ENCODE measurements at places on chromosomes 7 and 10.
A peak's percentile ranks its signal among the peaks of the same experiment; 100 is the strongest.

DNA sequence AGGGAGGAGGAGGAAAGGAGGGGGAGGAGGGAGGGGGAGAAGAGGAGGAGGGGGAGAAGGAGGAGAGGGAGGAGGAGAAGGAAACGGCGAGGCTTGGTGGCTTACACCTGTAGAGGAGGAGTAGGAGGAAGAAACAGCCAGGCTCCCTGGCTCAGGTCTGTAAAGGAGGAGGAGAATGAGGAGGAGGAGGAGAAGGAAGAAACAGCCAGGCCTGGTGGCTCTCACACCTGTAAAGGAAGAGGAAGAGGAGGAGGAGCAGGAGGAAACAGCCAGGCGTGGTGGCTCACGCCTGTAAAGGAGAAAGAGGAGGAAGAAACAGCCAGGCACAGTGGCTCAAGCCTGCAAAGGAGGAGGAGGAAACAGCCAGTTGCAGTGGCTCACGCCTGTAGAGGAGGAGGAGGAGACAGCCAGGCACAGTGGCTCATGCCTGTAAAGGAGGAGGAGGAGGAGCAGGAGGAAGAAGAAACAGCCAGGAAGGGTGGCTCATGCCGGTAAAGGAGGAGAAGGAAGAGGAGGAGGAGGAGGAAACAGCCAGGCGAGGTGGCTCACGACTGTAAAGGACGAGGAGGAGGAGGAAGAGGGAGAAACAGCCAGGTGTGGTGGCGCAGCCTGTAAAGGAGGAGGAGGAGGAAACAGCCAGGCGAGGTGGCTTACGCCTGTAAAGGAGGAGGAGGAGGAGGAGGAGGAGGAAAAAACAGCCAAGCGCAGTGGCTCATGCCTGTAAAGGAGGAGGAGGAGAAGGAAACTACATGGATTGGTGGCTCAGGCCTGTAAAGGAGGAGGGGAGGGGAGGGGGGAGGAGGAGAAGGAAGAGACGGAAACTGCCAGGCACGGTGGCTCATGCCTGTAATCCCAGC lies 14.9 kb upstream of the CRCP start:
- DNase-seq = peak; percentile 49

DNA sequence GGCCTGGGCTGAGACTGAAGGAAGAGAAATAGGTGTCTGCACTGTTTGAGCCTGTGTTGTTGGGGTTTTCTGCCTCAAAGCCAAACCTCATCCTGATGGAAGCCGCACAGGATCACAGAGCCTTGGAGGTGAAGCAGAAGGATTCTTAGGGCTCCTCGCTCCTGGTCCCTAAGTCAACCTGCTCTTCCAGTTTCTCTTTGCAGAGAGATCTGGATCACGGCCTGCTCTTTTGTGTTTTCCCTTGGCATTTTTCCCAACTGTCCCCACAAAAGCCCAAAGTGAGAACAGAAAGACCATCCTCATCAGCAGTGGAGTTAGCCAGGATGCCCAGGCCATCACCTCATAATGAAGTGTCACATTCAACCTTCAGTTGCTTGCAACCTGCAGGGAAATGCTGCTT lies 20.3 kb upstream of the PPIA start:
- DNase-seq = no peak

DNA sequence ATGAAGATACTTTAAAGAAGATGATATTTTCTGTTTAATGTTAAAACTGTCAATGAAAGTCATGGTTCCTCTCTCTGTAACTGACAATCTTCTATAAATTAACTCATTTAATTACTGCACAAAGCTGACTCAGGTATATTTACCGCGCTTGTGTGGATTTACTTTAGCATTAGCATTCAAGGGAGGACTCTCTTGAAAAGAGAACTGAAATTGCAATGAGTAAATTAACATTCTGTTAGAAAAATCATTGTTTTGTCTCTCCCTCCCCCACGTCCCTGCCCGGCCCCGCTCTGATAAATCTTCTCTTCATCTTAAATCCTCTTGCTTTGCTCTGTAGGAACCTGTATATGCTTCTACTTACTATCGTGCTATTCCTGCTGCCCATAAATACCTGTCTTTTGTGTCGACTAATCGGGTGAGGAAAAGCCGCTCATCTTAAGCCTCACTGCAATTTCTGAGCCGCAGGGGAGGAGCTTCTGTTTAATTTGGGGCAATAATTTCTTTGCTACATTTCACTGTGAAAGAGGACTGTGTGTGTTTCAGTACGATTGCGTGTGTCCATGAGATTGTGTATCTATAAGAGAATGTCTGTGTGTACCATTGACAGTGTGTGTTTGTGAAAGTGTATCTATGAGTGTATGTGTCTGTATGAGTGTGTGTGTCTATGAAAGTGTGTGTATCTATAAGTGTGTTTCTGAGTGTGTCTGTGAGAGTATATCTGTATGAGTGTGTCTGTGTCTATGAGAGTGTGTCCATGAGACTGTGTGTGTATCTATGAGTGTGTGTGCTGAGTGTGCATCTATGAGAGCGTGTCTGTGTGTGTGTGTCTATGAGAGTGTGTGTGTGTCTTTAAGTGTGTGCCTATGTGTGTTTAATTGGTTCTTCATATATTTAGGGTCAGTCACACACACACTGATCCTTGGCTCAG lies 46.5 kb upstream of the LYZL2 start:
- DNase-seq = no peak

DNA sequence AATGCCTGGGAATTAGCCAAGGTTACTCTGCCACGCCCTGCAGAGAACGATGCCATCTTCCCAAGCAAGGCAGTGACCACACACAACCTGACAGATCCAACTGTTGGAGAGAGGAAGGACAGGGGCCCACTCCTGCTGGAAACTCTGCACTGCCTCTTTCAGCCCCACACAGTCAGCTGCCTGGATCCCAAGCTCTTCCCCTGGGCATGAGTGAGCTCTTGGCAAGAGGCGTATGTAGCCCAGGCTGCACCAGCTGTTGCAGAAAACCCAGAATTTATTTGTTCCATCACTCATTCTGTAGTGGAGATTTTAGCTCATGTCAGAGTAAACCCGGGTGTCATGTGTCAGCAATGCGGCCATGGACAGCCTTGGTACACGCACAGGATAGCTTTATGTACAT lies 135.1 kb upstream of the TRIM24 start:
- DNase-seq = no peak

- no peak for DNase-seq
Observed at GRCh38 chr7:20532890-20533289, 82.6 kb upstream of the ABCB5 start.

- no peak for DNase-seq
Observed at GRCh38 chr10:3046981-3047547, 20.3 kb upstream of the PFKP start.

- no peak for DNase-seq
Observed at GRCh38 chr7:155300641-155301452, 3.2 kb downstream of the INSIG1 start.
